ENCODE measurements at places on chromosomes 3 and 15.

- no peak for DNase-seq
Observed at GRCh38 chr3:160346511-160346910, 52.5 kb downstream of the IFT80 start.

- DNase-seq: no peak
Observed at GRCh38 chr3:134666466-134666865, 15.6 kb upstream of the KY start.

DNA sequence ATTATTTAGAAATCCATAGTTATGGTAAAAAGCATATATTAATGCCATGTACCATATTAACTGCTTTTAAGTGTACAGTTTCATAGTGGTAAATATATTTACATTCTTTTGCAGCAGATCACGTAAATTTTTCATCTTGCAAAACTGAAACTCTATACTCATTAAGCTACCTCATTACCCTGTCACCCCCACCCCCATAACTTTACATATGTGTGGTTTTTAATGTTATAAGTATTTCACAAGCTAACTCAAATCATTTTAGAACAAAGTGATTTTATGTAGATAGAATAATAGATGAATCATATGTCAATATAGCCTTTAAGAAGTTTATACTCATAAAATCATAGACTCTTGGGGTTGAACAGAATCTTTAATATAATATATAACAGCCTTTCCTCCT lies 7.1 kb upstream of the TP63 start:
- DNase-seq: no peak

- DNase-seq: no peak
Observed at GRCh38 chr3:176941689-176942088, 255.6 kb downstream of the TBL1XR1 start.

DNA sequence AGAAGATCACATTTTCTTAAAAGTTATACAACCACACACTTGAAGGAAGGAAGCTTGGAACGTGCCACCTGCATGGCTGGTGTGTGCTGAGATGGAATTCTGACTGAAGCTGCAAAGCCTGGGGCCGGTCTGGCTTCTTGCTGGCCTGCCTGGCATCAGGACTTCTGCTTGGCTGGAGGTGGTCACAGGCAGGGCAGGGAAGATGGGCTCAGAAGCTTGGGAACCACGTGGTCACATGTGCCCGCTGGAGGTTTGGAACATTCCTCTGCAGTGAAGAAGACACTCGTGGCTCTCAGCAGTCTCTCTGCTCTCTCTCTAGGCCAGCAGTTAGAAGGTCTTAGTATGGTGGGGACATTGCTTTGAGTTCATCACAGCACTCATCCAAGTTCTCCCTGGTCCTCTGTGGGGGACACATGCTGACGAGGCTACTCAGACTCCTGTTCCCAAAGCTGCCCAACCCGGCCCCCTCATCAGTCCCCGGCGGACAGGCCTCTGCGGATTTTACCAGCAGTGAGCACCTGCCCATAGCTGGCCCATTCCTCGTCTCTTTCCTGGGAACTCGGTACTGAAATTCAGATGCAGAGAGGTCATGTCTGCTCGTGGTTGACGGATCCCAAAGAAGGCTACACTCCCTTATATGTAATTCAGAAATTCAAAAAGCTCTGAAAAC lies 229.0 kb downstream of the ADAMTS17 start:
- DNase-seq: no peak

- no peak for DNase-seq
Observed at GRCh38 chr15:69194854-69195253, 34.4 kb downstream of the GLCE start.

DNA sequence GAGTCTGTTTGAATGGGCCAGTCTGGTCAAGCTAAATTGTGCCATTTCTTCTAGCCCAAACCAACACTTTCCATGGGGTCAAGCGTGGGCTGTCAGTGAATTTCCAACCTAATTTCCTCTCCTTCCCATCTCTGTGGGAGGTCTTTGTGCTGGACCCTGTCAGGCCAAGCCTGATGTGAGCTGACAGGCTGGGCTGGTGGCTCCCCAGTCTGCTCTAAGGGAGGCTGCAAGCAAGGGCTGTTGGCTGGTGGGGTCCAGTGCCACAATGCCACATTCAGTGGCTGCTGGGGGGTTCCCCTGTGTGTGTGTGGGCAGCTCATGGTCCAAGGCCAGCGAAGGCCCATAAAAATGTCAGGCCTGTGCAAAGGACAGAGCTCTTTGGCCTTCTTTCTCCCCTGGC lies 216.1 kb downstream of the OPA1 start:
- no peak for DNase-seq

DNA sequence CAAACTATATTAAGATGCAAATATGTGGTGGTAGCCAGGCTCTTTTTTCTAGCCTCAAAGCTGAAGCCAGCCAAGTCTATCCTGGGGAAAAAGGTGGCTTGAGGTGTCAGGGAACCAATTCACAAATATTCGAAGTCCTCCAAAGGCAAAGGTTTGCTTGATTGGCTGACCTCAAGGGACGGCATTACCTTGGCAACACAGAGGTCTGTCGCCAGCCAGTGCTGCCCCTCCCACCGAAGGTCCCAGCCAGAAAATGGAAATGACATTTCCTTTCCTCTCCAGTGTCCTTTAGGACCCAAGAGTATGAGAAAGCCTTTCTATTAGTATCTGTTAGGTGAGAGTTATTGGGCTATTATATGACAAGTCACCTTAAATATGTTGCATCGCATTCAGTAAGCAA lies 96.0 kb upstream of the LIMD1 start:
- no peak for DNase-seq

- DNase-seq: peak; percentile 68
Observed at GRCh38 chr3:177944228-177944661, 592.0 kb upstream of the KCNMB2 start.

DNA sequence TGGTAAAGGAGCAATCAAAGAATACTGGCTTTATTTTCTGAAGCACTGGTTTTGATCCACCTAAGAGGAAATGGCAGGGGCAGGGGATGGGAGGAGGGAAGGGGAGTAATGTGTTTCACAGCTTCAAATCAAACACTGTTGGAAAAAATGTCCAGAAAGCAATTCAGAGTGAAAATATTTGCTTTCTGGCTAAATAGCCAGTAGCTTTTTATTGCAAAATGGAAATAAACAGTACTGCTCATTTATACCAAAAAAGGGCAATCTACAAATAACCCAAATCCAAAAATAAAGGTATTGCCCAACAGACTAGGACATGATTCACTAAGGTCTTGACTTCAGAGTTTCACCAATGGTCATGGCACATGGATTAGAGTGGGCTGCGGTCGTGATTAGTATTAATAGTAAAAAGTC lies 279.3 kb upstream of the THBS1 start:
- no peak for DNase-seq

GRCh38 chr15:40944510-40945296 lies 8.6 kb upstream of the CHAC1 start:
- no peak for DNase-seq

DNA sequence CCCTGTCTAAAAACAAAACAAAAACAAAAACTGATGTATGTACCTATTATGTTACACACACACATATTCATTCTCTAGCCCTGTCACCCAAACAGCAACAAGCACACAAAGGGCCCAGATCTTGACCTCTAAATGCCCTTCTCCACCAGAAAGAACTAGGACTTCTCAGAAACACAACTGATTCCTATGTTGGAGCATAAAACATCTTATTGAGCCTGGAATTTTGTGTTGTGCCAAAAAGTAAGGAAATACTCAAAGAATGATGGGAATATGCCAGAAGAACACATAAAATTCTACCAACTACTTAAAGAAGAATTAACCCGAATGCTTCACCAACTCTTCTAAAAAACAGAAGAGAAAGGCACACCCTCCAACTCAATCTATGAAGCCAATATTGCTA lies 66.7 kb upstream of the OCA2 start:
- DNase-seq: no peak

DNA sequence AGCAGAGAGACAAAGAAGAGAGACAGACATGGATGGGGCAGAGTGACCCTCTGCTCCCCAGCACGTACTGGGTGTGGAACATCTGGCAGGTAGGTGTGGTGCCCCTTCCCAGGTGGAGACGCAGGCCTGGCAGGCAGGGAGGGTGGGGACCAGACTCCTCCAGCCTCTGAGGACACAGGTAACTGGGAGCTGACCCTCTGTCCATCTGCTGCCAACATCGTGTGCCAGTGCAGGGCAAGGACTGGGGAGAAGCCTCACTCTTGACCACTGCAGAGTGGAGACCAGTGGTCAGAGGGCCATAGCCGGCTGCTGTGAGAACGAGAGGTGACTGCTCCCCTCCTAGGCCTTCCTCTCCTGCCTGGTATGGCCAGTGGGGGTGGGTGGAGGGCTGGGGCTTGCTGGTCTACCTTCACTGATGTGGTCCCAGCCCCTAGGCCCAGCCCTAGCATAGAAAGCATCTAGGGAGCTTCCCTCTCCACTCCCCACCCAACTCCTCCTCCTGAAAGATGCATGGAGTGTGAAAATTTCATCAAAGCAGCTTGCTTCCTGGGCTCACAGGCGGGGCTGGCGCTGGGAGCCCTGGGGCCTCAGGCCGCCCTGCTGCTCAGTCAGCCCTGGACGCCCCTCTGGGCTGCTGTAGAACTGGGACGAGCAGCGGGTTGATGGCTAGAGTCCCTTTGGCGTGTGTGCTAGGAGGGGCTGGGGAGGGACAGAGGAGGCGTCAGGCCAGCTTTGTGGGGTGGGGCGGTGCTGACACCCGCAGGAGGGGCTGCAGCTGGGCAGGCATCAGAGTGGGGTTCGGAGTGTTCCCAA lies 90.3 kb downstream of the PLXNA1 start:
- no peak for DNase-seq

DNA sequence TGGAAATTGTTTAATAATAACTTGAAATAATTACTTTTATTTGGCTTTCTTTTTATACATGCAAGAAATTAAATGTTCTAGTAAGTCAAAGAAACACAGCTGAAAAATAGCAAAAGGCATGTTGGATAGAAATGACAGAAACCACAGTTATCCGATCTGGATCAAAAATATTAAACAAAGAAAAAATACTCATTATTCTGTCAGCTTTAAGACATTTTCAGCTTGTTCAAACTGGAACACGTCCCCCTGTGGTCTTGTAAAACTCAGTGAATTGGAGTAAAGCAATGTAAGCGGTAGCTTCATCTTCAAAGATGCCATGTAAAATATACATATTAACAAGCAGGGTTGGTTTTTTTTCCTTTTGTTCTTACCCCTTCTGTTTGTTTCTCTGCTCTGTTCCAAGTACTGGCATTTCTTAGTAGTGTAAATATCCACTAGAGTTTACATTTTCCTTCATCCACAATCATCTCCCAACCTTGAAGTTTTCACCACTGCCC lies 223.4 kb downstream of the IGSF11 start:
- no peak for DNase-seq

DNA sequence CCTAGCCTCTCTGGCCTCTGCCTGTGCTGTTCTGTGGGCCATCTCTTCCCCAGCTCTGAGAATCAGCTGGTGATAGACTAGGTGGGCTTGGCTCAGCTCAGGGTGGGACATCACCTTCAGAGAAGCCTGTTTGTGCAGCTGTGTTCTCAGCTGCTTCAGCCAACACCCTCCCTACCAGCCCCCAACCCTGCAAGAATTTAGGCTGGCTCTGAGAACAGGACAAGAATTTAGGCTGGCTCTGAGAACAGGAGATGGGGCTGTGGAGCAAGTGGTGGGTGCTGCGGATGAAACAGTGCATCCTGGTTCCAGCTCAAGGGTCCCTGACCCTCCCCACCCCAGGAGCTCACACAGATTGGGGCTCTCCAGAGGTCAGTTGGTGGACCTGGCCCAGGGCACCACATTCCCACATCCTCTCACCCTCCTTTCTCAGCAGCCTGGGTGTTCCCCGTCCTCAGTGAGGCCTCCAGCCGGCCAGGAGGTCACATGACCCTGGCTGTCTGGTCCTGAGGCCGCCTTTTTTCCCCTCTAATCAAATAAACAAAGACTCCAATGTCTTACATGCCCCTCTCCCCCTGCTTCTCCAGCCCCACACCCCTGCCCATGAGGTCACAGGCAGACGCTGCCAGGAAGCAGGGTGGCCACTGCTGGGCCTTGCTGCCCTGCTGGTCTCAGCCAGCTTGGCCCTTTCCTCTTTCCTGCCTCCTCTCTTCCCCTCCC lies 14.9 kb downstream of the PLEKHO2 start:
- DNase-seq: no peak
